ENCODE measurements at places on chromosomes 4 and X.

DNA sequence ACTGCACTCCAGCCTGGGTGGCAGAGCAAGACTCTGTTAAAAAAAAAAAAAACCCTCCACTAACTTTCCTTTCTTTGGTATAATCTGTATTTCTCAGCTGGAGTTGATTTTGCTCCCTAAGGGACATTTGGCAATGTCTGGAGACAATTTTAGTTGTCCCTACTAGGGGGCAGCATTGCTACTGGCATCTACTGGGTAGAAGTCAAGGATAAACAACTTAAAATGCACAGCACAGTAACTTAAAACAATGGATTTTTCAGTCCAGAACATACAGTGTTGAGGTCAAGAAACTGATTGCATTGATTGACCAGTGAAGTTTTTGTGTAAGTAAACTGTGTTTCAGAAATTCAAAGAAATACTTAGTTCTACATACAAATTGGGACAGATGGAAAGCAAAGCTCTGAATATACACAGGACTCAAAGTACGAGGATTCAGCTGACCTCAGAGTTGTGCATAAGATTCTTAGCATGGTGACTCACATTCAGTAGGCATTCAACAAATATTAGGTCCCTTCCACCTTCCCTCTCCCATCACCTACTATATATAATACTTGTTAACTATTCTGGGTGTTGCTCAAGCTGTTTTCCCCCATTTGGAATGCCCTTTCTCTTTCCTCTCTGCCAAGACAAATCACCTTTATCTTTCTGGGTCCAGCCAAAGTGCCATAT, 8.8 kb downstream of the DDX53 start:
- no peak for DNase-seq

DNA sequence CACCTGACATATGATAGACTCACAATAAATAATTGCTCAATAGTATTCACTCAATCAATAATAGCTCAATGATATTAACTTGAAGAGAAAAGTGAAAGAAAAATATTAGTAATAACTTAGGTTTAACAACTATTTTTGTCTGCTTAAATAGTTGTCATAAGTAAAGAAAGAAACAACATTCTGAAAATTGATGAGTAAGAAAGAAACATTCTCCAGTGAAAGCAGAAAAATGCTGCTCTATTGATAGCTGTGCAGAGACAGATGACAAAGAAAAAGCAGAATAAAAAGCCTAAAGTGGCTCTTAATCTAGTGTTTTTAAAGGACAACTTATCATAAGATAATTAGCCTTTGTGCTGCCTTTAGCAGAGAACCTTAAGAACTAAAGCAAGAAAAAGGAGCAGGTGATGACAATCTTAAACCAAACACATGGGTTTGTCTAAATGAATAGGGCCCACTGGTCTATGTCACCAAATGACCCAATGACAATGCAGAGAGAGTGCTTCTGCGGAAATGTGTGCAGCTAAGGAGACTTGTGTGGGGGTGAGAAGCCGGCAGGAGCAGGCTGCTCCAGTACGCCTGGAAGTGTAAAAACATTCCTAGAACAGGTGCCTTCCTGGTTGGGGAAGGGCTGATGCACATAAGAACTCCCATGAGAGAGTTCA, 13.2 kb downstream of the HS3ST1 start:
- DNase-seq, result no peak

- DNase-seq, result no peak
Measured at GRCh38 chr4:2083826-2084160, 24.7 kb downstream of the NAT8L start.

DNA sequence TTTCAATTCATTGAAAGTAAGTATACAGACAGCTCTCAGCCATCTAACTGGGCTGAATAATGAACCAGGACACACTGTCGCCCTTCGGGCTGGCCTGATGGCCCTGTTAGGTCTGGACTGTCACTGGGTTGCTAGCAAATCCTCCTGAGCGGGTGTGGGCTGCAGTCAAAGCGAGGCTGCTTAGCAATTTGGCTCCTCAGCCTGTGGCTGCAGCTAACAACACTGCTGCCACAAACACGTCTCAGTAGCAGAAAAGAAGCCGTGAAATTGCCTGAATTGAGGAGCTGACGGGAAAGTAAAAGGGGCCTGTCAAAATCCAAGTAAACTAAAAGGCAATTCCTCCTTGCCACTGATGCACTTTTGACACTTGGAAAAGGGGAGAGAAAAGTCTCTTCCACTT, 72.8 kb downstream of the SMIM20 start:
- DNase-seq, result no peak

GRCh38 chrX:40166582-40166981, 68.8 kb upstream of the BCOR start:
- DNase-seq, result no peak

DNA sequence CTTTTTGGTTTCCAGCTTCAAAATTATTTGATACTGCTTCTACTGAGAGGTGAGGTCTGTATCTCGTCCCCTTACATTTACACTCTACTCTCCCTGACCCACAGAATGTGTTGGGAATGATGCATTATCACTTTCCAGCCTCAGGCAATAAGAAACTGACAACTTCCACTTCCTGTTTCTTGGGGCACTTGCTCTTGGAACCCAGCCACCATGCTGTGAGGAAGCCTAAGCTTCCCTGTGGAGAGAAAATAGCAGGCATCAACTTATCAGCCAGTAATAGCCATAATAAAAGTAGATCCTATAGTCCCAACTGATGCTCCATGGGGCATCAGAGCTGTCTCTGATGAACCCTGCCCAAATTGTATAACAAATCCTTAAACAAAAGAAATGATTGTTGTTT, 32.6 kb downstream of the RELL1 start:
- DNase-seq, result peak; percentile 62

GRCh38 chrX:110955706-110956105, 140.3 kb upstream of the PAK3 start:
- DNase-seq, result no peak

DNA sequence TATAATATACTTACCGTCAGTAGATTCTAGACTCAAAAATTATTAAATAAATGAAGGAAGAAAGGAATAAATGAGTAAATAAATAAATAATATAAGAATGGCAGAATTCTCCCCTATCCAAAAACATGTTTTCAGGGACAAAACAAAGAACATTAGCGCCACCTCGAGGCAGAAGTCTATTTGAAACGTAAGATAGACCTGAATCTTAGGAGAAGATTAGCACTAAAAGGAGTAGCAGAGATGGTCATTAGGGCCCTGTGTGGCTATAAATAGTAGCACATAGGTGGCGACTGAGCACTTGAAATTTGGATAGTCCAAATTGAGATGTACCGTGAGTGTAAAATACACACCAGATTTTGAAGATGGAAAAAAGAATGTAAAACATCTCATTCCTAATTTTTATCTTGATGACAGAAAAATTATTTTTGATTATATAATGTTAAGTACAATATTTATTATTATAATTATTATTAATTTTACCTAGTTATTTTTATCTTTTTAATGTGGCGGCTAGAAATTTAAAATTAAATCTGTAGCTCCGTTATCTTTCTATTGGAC, 24.3 kb upstream of the SRD5A3 start:
- DNase-seq, result peak; percentile 55

All from MV-4-11 (cell line).